ENCODE measurements at places on chromosomes 13 and 19.

DNA sequence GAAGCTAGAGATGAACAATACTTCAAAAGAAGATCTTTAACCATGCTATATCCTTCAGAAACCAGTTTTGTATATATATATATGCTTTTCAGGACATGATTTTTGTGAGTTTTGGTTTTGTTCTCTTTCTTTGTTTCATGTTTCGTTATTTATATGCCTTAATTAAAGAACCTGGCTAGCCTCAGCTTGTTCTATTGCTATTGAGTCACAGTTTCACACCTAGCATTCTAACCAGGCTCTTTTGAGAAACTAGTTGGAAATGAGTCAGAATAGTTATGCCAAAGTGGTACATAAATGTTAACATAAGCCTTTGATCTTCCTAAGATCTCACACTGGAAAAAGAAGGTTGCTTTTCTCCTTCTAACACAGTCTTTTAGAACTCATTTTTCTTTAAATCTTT, 1925.2 kb downstream of the OLFM4 start:
- DNase-seq = no peak

DNA sequence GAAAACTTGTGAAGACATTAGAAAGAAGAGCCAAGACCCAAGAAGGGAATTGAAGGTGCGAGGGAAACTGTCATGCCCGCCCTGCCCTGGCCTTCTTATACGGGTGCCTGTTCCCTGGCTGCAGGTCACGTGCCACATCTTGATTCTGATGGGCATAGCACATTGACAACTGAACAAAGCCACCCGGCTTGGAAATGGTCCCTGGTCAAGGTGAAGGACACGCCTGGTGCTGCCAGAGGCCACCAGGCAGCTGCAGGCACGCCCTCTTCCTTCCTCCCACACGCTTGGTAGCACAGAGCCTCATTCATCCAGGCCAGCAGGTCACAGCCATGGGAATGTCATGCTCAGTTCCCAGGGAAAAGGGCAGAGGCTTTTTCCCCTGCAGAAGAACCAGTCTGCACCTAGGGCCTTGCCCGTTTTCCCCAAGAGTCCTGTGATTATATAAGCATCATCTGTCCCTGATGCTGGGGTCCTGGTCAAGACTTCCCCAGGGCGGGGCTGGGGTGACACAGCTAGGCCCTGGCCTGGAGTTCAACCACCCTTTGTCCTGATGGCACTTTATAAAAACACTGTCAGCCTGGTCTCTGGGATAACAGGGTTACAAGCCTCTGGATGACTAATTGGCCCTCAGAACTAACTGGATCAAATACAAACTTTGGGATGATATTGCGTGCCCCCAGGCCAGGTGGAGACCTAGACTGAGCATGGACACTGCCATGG, 56.0 kb downstream of the CDADC1 start:
- DNase-seq = no peak

DNA sequence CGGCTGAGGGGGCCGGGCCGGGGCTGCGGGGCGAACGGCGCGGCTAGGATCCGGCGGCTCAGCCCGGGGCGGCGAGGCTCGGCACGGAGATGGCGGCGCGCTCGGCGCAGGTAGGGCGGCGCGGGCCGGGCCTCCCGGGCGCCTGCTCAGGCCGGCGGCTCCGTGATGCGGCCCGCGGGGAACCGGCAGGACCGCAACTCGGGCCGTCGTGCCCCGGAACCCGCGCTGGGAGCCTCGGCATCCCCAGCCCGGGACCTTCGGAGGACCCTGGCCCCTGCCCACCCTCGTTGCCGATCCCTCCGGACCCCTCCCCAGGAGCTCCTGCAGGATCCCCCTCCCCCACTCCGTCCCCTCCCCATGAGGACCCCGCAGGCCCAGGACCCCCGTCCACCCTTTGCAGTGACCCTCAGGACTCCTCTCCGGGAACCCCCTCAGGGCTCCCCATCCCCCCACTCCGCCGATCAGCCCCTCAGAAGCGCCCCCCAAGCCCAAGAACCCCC, 304 bp downstream of the EVI5L start:
- no peak for DNase-seq

- no peak for DNase-seq
These were observed 64.9 kb upstream of the MEDAG start for GRCh38 chr13:30841154-30841553.

DNA sequence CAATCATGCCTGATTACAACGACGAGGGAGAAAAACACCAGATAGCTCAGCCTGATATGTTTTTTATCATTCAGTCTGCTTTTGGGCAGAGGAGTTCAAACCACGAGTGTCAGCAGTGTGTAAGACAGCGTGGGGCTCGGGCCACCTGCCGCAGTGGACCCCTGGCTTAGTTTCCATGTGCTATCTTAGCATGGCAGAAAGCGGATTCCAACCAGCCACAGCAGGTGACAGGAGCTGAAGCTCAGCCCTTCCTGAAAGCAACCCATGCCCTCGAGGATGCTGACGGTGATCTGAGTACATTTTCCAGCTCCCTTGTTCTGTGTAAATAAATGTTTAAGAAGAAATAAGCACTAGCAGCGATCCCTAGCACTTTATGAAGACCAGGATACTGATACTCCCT, 32.2 kb upstream of the MBNL2 start:
- DNase-seq = no peak

- DNase-seq = no peak
These were observed 6.2 kb downstream of the KLF5 start for GRCh38 chr13:73065036-73065435.

DNA sequence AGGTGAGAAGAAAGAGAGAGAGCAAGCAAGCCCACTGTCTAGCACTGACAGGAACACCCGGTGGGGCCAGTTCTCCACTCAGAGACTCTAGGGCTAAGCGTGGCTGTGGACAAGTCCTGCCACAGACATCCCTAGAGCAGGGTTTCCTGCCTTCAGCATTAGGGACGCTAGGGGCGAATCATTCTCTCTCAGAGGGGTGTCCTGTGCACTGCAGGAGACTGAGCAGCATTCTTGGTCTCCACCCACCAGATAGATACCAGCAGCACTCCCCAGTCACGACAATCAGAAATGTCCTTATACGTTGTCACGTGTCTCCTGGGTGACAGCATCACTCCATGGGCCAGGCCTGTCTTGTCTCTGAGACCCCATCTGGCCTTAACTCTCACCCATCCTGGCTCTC, 1.5 kb downstream of the OR10H1 start:
- no peak for DNase-seq

GRCh38 chr13:99399623-99399974, 92.4 kb upstream of the GPR183 start:
- no peak for DNase-seq

GRCh38 chr19:15532779-15533521, 24.6 kb downstream of the CYP4F22 start:
- DNase-seq = no peak

- no peak for DNase-seq
These were observed 160.3 kb downstream of the SLITRK6 start for GRCh38 chr13:85638815-85639393.

- DNase-seq = no peak
These were observed 138.6 kb upstream of the GPR12 start for GRCh38 chr13:26899202-26899601.

GRCh38 chr19:39498798-39499642, at the start of gene DLL3:
Gene DLL3, plus strand, starts transcription at chr19:39498947. Its CDS starts 28 bp downstream, at chr19:39498975.
- DNase-seq = peak; percentile 67

DNA sequence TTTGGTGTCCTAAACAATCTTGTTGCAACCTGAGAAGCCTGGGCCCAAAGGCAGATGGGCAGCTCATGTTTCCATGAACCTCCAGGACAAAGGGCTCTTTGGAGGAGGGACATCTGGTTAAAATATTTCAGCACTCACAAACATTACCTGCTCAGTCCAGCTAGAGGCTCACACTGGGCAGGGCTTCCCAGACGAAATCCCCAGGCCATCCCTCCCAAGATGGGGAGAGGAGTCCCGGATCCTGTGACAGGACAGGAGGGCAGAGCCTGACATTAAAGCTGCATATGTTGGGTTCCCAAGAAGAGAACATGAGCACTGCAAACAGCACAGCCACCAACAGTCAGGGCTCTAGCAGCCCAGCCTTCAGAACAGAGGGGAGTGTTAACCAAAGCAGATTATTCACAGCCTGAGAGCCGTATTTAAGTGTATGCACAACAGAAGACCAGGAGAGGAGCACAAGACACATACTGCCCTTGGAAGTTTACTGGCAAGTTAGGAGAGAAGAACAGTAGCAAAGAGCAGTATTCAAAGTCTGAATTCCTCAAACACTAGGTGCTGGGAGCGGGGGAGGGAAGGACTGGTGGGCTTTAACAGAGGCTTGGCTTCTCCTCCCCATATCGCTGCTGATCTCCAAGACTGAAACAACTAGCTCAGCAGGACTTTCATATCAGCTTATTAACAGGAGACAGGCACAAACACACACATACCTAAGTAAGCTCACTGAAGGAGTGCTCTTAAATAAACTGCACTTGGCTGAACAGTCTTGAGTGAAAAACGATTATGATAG, 12.3 kb downstream of the ATP7B start:
- DNase-seq = no peak

DNA sequence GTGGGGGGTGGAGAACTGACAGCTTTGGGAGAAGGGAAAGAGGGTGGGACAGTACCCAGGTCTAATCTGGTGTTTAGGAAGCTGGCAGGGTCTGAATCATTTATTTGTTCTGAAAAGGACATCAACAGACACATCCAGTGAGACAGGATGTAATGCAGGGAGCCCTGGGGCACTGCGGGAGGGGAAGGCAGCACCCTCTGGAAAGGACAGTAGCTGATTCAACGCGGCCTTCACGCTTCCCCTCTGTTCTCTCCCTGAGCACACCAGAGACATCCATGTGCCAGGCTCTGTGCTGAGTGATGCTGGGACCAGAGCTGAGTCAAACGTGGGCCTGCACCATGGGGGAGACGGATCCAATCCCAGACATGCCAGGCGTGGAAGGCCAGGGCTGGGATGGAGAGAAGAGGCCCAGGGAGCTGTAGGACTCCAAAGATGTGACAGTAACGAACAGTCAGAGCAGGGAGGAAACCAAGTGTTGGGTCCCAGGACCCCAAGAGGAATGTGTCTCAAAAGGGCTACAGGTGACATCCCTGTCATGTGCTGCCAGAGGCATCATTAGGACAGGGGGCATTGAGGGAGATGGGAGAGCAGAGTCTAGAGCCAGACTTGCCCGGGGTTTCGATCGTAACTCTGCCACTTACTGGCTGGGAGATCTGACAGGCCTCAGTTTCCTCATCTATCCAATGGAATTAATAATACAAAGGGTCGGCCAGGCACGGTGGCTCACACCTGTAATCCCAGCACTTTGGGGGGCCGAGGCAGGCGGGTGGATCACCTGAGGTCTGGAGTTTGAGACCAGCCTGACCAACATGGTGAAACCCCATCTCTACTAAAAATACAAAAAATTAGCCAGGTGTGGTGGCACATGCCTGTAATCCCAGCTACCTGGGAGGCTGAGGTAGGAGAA, 1.7 kb downstream of the ETFB start:
- DNase-seq = no peak

GRCh38 chr13:114134944-114135610, 2.7 kb upstream of the RASA3 start:
- no peak for DNase-seq

DNA sequence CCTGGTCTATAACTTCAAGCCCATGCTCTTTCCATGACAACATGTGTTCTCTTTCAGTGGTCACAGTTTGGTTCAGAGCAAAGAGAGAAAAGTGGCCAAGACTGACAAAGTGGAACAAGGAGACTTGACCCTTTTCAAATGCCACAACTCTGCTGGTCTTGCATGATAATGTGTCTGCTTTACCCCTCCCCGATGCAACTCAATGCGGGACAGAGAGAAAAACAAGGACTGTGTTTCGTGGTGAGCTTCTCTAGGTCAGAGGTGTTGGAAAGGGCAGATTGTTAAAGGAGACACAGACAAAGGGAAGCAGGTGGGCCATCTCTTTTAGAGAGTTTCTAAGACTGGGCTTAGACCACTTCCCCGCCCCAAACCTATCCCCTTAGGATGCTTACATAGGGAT, 61.6 kb upstream of the SERTM1 start:
- no peak for DNase-seq

DNA sequence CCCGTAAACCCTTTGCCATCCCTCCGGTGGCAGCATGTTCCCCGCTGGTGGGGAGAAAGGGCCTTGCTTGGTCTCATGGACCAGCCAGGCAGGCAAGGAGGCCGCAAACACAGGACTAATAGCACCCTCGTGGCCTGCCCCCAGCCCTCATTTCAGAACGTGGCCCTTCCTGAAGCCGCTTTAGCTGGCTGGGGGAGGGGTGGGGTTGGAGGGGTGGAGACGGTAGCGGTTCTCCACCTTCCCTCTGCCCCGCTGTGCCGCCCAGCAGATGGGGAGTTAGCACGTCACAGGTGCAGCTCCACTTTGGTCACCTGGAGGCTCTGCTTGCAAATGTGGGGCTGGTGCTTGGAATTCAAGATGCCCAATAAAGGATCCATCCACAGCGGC, 59.3 kb upstream of the URI1 start:
- no peak for DNase-seq
